ENCODE measurements at places on chromosomes 16 and 17. TPM values are rescaled to one million over a fixed set of nuclear protein-coding genes. Genes with fewer than 3 reads are reported as not detected.

Gene SERPINF2
- total RNA-seq, result 2.2 TPM

Gene RTN4RL1
- total RNA-seq, result 7.9 TPM

Gene CLDN6
- not detected for total RNA-seq

Gene KDM6B
- total RNA-seq, result 3.2 TPM

Gene FOXJ1
- 0.26 TPM for total RNA-seq

Gene EVI2A
- total RNA-seq, result 0.92 TPM

Gene RAB26
- 4.6 TPM for total RNA-seq

Gene CD300E
- total RNA-seq, result not detected

Gene CTRL
- 1.6 TPM for total RNA-seq

Gene SDR42E2
- total RNA-seq, result not detected

Gene CSF3
- total RNA-seq, result 4.0 TPM

Gene BICDL2
- 16.3 TPM for total RNA-seq

Gene GNGT2
- 0.40 TPM for total RNA-seq

Gene MYH2
- not detected for total RNA-seq

Gene C17orf113
- 0.62 TPM for total RNA-seq

Gene ZNF750
- total RNA-seq, result not detected

Gene TMIGD1
- not detected for total RNA-seq

Gene OR4D1
- not detected for total RNA-seq

Gene MT1F
- 27.3 TPM for total RNA-seq

Gene CCL7
- not detected for total RNA-seq

All from PC-3 (cell line).